CD4-positive, alpha-beta T cell treated with Interleukin-2 at 100 ng/mL for 4 hours (primary cell): ENCODE measurements at places on chromosomes 5 and 9.
A peak's percentile ranks its signal among the peaks of the same experiment; 100 is the strongest.

DNA sequence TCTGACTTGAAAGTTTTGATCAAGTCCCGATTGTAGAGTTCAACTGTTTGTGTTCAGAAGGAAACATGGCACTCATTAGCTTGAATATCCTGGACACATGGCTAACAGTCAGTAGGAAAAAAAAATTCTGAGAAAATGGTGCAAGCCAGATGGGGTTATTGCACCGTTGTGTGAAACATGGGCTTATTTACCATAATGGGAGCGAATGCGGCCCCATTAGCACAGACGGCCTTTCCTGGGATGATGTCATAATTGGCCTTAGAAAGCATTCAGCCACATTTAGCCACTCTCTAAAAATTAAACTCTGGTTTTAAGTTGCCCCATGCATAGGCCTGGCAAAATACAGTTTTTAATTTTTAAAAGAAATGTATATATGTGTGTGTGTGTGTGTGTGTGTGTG lies 112.1 kb downstream of the IRX2 start:
- DNase-seq: no peak

- no peak for DNase-seq
Observed at GRCh38 chr5:122741681-122742080, 33.2 kb upstream of the SNX2 start.

DNA sequence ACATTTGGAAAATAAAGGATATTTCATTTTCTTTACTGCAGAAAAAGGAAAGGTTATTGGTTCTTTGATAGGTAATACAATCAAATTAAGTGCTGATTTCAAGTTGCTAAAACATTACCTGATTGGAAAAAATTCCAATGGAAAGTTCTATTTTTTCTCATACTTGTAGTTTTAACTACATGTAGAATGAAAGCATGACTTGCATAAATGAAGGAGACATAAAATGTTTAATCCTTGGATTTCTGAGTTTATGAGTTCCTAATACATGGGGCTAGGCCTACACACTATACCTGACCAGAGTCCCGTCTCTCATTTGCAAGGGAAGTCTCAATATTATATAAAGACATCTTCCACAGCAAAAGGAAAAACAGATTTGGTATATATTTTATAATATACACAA lies 5.2 kb upstream of the MEIKIN start:
- no peak for DNase-seq

DNA sequence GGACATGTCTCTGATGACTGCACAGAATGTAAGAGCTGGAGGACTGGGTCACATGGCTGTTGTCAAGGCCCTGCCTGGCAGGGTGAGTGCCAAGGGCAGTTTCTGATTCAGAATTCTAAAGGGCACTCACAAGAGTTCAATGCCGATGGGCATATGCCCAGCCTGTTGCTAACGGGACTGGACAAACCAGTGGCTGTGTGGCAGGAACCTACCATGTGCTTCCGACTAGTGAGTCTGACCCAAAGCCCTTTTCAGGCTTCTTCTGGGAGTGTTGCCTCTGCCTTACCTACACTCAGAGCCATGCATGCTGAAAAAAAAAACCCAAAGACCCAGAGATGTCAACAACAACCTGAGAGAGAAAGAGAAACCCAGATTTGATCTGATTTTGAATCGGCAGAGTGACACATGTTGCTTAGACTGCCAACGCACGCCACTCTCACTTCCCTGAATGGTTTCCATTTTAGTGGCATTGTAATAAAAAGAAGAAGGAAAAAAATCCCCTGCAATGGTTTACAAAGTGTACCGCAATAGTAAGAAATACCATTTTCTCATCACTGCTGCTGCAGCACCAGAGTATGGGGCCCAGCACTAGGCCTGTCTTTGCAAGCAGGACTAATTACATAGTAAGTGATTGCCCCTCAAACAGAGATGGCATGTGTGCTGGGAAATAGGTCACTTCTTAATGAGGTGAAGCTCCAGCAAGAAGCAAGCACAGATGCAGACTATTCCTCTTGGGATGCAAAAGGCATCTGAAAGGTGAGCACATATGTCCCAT lies 194.3 kb downstream of the PALM2AKAP2 start:
- peak; percentile 40 for DNase-seq

DNA sequence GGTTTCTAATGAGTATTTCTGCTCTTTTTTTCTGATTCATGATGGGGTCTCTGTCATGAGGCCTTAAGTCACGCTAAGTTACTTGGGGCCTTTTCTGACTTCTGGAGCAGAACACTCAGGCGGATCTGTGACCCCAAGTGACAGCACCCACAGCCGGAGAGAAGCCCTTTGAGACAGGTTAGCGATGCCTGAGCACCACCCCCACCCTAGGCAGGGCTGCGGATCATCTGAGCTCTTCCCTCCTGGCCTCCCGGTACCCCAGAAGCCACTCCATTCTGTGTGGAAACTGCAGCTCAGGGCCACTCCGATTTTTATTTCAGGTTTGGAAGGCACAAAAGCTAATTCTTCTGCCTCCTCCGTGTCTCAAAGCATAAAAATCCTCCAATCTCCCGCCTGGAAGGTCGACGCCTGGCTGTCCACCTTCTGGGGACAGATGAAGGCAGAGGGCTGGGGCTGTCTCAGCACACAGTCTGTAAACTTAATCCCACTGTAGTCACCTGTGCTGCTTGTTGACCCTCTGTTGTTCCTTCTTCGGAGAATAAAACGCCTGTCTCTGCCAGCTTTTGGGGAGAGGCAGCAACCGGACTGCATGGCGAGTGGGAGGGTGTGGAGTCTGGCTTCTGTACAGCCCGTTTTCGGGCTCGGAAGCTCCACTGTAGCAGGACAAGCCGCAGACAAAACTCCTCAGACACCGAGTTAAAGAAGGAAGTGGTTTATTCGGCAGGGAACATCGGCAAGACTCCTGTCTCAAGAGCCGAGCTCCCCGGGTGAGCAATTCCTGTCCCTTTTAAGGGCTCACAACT lies 88.8 kb downstream of the SPRY4 start:
- no peak for DNase-seq

DNA sequence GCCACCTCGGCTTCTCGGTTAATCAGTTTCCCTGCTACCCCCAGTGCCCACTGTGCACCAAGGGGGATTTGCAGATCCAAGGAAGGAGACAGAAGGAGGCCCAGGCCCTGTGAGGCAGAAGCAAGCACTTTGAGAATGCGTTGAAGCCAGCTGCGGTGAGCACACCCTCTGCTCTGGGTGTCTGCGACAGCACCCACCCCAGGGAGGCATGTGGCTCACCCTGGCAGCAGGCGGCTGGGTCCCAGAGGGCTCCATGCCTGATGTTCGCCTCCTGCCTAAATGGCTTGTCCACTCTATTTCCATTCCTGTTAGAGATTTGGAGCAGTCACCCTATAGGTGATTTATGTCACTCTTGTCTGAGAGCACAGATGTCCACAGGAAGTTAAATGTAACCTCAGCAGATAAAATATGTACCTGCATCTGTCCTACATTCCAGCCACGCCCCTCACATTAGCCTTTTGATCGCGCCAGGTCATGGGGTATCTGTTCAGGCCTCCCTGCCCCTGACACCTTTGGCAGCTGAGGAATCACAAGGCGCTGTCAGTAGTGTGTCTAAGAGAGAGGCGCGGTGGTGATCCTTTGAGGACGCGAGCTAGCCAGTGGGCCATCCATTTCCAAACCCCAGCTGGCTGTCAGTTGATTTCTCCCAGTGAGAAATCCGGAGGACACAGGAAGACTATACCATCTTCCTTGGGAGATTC lies 28.1 kb downstream of the PTGES2 start:
- DNase-seq: no peak

- DNase-seq: peak; percentile 75
Observed at GRCh38 chr9:95508968-95509850, 7.6 kb downstream of the PTCH1 start.

DNA sequence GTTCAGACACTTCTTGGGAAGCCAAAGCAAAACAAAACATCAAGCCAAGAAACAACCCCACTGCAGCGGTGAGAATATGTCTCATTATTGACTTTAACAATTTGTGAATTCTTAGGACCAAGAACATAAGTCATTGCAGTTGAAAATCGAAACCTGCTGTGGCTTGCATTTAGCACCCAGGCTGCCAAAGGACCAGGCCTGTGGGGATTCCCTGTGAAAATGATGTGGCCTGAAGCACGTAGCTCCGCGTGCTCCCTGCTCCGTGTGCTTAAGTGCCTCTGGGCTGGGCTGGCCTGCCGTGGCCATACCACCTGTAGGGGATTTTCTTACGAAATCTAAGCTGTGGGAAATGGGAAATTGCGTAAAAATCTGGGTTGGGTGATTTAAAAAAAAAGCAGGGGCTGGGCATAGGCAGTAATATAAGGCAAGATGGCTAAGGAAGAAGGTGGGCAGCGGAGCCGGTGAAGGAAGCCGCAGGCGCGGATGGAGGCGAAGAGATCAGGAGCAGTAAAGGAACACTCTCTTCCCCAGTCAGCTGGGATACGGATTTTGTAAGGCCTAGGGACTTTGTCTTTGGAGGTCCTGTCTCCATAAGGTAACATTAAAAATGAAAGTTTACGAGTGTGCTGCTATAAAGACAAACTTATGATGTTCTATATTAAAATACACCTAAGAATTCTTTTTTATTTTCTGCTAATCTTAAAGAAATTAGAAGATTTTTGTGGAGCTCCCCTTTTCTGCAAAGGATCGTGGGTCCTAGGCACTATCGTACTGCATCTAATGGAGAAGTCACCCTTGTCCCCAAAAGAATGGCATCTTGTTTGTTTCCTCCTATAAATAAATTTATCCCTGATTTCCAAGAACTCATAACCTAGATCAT lies 189.6 kb upstream of the SEMA6A start:
- DNase-seq: no peak

DNA sequence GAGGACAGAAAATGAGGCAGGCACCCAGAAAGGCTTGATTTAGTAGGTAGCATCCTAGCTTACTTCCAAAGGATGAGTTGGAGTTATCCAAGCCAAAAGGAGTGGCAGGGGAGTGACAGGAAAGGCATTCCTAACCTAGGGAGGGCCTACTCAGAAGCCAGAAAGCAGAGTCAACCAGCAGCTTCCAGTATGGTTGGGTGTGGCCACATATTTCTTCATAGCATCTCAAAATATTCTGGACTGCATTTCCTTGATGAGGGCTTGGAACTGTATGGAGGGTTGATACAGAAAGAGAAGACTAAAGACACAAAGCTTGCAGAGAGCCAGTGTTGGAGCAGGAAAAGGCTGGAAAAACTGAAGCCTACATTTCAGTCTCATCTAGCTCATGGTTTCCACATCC lies 656.8 kb upstream of the DMAC1 start:
- no peak for DNase-seq

DNA sequence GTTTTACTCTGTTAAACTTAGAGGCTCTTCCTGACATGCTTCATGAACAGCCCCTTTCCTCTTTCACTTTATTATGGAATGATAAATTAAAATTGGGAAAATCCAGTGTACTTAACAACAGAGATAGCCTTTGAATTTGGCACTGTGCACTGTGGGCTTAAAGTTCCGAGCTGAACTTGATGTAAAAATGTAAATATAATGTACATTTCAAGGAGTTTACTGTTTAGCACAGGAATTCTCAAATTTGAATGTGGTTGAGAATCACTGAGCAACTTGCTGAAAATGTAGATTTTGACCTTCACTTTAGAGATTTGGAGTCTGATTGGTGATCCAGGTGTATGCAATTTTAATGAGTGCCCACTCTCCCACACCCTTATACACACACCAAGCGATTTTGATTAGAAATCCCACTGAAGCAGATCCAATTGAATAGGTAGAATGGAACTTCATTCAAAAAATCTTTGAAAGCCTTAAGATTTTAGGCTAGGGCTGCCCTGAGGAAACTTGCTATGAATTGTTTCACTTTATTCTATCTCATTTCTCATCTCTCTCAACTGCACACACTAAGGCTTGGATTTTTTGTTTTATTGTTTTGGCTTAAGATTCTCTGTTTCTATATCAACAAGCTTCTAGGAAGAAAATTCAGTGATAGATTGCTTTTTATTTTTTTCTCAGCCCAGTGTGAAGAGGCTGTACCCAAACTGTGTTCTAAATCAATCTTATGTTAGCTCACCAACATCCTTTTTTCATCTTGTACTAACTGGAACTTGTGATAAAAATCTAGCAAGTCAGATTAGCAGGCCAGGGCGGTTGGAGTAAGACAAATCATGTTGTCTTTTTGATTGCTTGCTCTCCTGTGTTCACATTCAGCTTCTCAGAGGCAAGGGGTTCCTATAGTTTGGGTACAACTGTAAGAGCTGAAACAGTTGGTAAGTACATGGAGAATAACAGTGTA lies 22.9 kb downstream of the NUDT12 start:
- no peak for DNase-seq

- DNase-seq: no peak
Observed at GRCh38 chr5:146527785-146528184, 11.8 kb upstream of the GPR151 start.

GRCh38 chr9:35717132-35717870 lies 14.7 kb downstream of the TLN1 start:
- no peak for DNase-seq

DNA sequence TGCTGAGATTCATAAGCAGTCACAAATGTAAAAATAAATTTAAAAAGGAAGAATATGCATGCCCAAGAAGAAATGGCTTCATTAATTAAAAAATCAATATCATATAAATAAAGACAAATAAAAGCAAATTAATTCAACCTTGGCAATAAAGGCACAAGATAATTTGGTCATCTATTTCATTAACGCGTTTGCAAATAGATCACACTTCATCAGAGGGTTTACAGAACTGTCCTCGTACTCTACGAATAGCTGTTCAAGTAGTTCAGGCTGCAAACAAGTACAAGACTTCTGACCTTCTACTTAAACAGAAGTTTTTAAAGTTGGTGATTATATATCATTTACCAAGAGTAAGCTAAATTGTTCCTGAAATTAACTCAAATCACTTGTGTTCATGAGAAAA lies 775.3 kb upstream of the DMAC1 start:
- no peak for DNase-seq

GRCh38 chr9:123305879-123306278 lies 37.5 kb upstream of the STRBP start:
- DNase-seq: no peak

- no peak for DNase-seq
Observed at GRCh38 chr5:41408676-41409443, 101.5 kb downstream of the PLCXD3 start.

DNA sequence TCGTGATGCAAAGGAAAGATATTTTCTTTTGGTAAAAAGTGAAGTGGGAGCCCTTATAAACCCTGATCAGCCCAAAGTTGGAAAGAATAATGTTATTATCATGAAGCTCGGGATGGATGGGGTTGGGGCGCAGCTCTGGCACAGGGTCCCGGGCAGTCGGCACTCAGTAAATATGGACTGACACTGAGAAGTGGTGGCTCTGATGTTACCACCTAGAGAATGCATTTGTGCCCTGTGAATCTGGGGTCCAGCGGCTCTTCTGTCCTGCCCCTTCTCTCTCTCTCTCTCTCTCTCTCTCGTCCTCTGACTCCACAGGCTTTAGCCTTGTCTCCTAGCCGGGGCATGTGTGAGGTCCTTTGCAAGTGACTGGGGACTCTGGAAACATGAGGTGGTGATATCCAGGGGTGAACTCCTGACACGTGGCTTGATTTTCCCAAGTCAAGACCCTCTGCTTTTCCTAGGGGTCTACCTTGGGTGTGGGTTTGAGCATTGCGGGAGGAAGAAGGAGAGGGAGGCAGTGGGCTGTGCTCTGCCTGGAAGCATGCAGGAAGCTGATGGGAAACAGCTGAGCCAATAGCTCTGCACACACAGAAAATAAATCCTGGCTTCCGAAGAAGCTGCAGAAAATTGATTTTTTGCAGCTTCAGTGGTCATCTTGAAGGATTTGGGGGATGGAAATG lies 162.7 kb downstream of the MACROH2A1 start:
- no peak for DNase-seq
